ENCODE measurements at places on chromosomes 1 and 21.

GRCh38 chr1:166082601-166083000 is 84.2 kb downstream of the FAM78B start:
- H3K36me3 ChIP-seq = no peaks in the 10 kb centered on the region
- no peak overlapping the region for H3K27ac ChIP-seq
- H3K4me3 ChIP-seq = no peak overlapping the region
- peak; percentile 78 for DNase-seq
- H3K27me3 ChIP-seq = no peaks in the 10 kb centered on the region
- peaks cover 16% of the 10 kb centered on the region for H3K4me1 ChIP-seq

DNA sequence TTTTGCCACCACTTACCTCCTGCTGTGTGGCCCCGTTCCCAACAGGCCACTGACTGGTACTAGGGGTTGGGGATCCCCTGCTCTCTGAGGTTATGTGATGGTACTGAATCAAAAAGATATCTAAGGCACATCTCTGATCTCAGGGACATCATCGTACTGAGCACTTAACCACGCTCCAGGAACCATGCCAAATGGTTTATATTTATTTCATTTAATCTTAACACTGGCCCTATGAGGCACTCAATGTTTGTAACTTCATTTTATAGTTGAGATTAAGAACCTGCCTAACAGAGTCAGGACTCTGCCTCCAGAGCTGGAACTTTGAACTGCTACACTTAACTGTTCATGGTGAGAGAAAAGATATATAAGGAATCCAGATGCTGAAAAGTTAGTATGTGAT is 98.0 kb upstream of the HP1BP3 start:
- H3K36me3 ChIP-seq = no peaks in the 10 kb centered on the region
- no peak for DNase-seq

DNA sequence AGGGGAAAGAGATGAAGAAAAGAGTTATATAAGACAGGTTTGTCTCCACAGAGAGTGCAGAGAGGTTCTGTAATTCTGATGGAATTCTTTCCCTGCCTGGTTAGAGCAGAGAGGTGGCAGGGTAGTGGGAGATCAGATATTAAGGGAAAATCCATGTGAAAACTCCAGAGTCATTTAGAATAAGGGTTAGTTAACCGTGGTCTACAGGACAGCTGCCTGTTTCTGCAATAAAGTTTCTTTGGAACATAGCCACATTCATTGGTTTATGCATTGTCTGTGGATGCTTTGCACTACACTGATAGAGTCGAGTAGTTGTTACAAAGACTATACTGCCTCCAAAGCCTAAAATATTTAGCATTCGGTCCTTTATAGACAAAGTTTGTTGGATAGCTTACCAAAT is 55.6 kb downstream of the LRRC8D start:
- H3K4me3 ChIP-seq = no peak overlapping the region
- no peak overlapping the region for H3K27ac ChIP-seq
- peaks cover 9% of the 10 kb centered on the region for H3K4me1 ChIP-seq
- DNase-seq = no peak
- no peaks in the 10 kb centered on the region for H3K27me3 ChIP-seq
- no peaks in the 10 kb centered on the region for H3K36me3 ChIP-seq

DNA sequence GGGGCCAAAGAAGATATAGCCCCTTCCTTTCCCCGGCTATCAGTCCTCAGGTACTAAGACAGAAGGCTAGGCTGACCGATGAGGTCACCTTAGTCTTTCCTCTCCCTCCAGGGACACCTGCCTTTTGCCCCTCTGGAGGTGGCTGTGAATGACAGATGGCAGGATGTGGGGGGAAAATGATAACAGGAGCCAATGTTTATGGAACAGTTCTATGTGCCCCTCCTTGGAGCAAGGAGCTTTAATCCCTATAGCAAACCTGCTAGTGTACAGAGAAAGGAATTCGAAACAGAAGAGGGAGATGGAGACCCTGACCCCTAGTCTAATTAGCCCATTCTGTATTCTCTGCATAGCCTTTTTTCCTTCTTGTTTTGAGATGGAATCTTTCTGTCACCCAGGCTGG is 28.1 kb downstream of the SERINC2 start:
- H3K36me3 ChIP-seq = no peaks in the 10 kb centered on the region
- no peaks in the 10 kb centered on the region for H3K4me1 ChIP-seq
- no peak overlapping the region for H3K4me3 ChIP-seq
- H3K27ac ChIP-seq = no peak overlapping the region

DNA sequence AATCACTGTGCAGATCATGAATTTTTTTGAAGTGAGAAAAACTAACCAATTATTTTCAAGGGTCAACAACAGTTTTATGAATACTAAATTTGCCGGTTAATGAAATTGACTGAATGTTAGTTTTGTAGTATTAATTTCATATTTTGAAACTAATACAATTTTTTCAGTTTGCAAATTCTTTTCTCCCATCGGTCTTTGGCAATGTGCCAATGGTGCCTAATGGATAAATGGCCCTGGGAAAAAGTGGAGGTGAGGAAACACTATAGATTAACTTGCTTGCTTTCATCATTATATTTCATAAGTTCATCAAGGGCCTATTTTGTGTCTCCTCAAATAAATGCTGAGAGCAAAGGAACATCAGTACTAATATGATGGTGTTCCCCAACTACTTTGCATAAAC is 4.1 kb downstream of the C1orf141 start:
- no peak overlapping the region for H3K27ac ChIP-seq
- DNase-seq = no peak
- H3K4me3 ChIP-seq = no peak overlapping the region

DNA sequence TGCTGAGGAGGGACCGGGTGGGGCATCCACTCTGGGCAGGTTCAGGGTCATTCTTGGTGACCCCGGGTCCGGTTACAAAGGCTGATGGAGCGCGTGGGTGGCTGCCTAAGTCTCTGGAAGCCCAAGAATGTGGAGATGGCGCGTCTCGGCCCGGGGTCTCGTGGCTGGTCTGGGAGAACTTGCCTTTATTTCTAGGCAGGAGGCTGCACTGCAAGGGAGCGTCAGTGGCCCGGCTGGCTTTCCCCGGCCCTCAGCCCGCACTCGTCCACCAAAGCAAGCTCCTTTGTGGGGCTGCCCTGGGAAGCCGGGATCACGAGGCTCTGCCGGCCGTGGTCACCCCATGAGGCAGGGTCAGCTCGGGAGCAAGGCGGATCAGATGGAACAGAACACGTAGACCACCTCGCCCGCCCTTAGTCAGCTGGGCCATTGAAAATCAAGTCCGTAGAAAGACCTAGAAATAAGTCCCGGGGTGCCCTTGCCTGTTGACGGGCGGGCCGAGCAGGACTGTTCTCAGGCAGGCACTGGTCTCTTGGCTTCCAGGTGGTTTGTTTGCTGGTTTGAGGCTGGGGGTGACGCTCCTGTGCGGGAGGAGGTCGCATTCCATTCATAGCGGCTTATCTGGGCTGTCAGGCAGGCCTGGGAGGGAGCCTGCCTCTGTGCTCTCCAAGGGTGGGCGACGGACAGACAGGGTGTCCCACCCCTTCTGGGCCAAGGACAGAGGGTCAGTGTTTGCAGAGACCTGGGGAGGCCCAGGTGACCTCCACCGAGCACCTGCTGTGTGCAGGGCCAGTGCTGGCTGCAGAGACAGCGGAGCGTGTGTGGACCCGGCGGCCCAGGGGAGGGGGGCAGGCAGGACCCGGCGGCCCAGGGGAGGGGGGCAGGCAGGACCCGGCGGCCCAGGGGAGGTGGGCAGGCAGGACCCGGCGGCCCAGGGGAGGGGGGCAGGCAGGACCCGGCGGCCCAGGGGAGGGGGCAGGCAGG is 25.8 kb downstream of the COL18A1 start:
- H3K4me1 ChIP-seq = peaks cover 83% of the 10 kb centered on the region
- H3K4me3 ChIP-seq = no peak overlapping the region
- no peak for DNase-seq
- H3K27ac ChIP-seq = peak overlapping the region; percentile 82
- H3K27me3 ChIP-seq = no peaks in the 10 kb centered on the region
- H3K36me3 ChIP-seq = no peaks in the 10 kb centered on the region

DNA sequence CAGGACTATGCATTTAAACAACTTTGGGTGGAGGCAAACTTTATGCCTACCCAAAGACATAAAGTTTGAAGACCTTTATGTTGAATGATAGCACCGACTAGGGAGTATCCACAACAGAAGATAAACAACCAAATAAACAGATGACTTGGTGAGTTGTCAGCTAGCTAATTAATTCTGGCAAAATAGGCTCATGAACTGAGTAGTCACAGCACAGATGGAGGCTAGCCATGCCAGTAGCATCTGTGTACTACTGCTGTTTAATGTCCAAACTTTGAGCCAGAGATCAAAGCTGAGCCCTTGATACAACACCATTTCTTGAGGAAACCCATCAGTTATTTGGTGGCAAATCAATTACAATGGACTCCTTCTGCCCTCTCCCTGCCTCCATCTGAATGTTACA is 40.3 kb upstream of the CCDC190 start:
- no peak overlapping the region for H3K27ac ChIP-seq
- H3K4me3 ChIP-seq = no peak overlapping the region
- H3K36me3 ChIP-seq = no peaks in the 10 kb centered on the region
- no peaks in the 10 kb centered on the region for H3K27me3 ChIP-seq
- no peak for DNase-seq
- no peaks in the 10 kb centered on the region for H3K4me1 ChIP-seq

DNA sequence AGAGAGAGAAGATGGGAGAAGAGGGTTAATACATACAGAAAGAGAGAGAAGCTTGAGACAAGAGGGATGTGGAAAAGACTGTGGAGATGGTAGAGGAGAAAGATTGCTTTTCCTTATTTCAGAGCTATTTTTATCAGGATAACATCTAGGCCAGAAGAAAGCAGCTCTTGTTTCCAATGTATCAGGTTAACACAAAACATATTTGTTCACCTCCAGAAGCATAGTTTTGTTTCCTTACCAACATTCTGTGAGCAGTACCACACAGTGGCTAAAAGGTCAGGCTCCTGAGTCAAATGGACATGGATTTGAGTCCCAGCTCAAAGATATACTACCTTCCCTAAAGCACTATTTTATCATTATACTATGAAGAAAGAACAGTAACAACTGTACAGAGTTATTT is 185.5 kb downstream of the DUSP10 start:
- no peak overlapping the region for H3K4me3 ChIP-seq
- no peaks in the 10 kb centered on the region for H3K4me1 ChIP-seq
- no peaks in the 10 kb centered on the region for H3K36me3 ChIP-seq
- H3K27ac ChIP-seq = no peak overlapping the region
- H3K27me3 ChIP-seq = no peaks in the 10 kb centered on the region

- no peak overlapping the region for H3K27ac ChIP-seq
- H3K4me1 ChIP-seq = no peaks in the 10 kb centered on the region
- H3K27me3 ChIP-seq = no peaks in the 10 kb centered on the region
- H3K4me3 ChIP-seq = no peak overlapping the region
- DNase-seq = no peak
Observed at GRCh38 chr1:145729196-145729595, 9.9 kb downstream of the CD160 start.

GRCh38 chr1:82567348-82567747 is 766.6 kb downstream of the ADGRL2 start:
- H3K27ac ChIP-seq = no peak overlapping the region
- peaks cover 13% of the 10 kb centered on the region for H3K4me1 ChIP-seq
- no peak for DNase-seq
- H3K27me3 ChIP-seq = no peaks in the 10 kb centered on the region

GRCh38 chr21:44260791-44261631 is 686 bp downstream of the DNMT3L start:
- no peak overlapping the region for H3K27ac ChIP-seq
- H3K4me3 ChIP-seq = no peak overlapping the region
- no peaks in the 10 kb centered on the region for H3K36me3 ChIP-seq
- H3K27me3 ChIP-seq = no peaks in the 10 kb centered on the region

DNA sequence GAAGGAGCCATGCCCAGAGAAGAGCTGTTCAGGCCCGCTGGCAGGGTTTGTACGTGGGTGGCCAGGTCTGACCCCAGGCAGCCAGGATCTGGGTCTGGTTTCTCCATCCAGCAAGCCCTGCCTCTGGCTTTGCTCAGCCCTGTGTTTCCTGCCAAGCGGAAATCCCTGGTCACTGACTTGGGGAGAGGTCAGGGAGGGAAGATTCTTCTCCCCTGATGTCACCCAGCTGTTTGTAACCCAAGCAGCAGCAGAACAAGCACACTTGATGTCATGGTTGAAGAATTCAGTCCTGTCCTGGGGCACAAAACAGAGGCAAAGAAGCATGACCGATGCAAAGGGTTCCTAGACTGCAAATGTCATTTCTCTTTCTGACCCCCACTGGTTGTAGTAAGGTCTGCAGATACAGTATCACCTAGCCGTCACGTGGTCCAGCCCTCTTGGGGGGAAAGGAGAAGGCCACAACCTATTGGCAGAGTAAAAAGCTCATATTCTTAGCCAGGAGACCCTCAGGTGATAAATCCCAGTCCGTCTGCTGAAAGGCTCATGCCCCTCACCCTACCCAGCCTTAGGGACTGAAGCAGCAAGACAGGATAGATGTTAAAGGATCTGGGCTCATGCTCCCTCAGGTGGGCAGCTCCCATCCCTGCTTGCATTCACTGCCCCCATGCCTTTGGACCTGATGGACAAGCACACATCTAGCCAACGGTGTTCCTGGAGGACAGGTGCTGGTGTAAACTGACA is 120.9 kb downstream of the SYT2 start:
- H3K4me1 ChIP-seq = peaks cover 55% of the 10 kb centered on the region
- H3K36me3 ChIP-seq = no peaks in the 10 kb centered on the region
- no peaks in the 10 kb centered on the region for H3K27me3 ChIP-seq
- peak; percentile 96 for DNase-seq
- H3K27ac ChIP-seq = peak overlapping the region; percentile 68

DNA sequence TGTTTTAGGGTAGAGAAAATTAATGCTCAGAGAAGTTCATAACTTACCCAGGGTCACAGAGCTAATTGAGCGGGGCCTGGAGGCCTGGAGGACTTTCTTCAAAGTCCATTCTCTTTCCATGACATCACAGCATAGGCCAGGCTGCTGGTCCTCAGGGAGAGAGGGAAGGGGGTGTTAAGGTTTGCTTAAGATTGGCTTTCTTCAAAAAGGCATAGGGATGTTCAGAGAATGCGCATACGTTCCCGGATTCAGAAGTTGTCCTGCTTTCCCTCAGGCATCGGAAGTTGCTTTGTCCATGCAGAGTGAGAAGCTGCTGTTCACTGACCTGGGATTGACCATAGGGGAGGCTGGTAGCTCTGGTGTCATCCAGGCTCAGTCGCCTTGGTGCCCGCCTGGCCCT is 25.0 kb downstream of the RASSF5 start:
- no peaks in the 10 kb centered on the region for H3K36me3 ChIP-seq
- no peak overlapping the region for H3K27ac ChIP-seq
- no peak for DNase-seq

GRCh38 chr1:91851130-91852010 is 34.6 kb downstream of the TGFBR3 start:
- H3K4me1 ChIP-seq = peaks cover 58% of the 10 kb centered on the region
- no peak for DNase-seq
- peak overlapping the region; percentile 75 for H3K27ac ChIP-seq
- no peaks in the 10 kb centered on the region for H3K36me3 ChIP-seq
- H3K4me3 ChIP-seq = peak overlapping the region; percentile 27

DNA sequence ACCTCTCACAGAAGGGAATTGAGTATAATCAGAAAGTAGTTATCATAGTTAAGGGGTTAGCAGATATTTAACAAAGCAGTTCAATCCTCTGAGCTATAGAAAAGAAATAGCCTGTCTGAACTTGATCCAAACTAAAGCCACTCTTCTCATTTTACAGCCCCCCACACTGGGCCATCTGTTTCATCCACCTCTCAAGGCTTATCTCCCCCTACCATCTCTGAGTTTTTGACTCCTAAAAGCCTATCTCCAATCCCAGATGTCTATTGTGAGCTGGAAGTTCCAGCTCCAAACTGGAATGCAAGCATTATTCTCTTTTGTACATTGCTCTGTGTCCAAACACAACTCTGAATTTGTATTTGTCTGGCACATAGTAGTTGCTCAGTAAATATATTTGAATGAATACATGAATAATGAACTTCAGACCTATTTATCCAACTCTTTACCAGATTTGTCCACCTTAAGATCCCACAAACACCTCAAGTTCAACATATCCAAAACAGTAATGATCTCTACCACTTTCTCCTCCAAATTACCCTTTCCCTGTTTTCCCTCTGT is 98.1 kb downstream of the PLPP3 start:
- no peaks in the 10 kb centered on the region for H3K27me3 ChIP-seq
- no peak for DNase-seq
- no peak overlapping the region for H3K4me3 ChIP-seq
